ENCODE measurements at places on chromosomes 11 and 22. TPM values are rescaled to one million over a fixed set of nuclear protein-coding genes. Genes with fewer than 3 reads are reported as not detected.
A peak's percentile ranks its signal among the peaks of the same experiment; 100 is the strongest.

OSBP gene
- total RNA-seq, result 44.7 TPM

- DNase-seq, result peak; percentile 71
Measured at GRCh38 chr11:116853461-116854073, 16.1 kb upstream of the APOA1 start.

DUSP8 gene
- not detected for total RNA-seq

E2F8 gene
- total RNA-seq, result 75.2 TPM

GRCh38 chr22:17116572-17117330 is 4.4 kb downstream of the TMEM121B start:
- DNase-seq, result no peak

- DNase-seq, result no peak
Measured at GRCh38 chr11:119991022-119991404, 146.9 kb downstream of the TRIM29 start.

DNA sequence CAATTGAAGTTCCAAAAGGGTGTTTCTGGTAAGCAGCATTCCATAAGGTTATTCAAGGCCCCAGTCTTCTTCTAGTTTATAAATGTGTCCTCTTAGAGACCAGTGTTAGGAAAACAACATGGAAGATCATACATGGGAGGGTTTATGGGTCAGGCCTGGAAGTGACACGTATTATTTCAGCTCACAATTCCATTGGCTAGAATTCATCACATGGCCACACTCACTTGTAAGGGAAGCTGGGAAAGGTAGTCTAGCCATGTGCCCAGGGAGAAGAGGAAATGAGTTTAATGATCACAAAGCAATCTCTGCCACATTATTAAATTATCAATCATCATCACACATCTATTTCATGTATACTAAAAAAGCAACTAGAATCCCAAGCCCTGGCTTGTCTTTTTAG is 181.7 kb upstream of the TBCEL start:
- DNase-seq, result no peak

DNA sequence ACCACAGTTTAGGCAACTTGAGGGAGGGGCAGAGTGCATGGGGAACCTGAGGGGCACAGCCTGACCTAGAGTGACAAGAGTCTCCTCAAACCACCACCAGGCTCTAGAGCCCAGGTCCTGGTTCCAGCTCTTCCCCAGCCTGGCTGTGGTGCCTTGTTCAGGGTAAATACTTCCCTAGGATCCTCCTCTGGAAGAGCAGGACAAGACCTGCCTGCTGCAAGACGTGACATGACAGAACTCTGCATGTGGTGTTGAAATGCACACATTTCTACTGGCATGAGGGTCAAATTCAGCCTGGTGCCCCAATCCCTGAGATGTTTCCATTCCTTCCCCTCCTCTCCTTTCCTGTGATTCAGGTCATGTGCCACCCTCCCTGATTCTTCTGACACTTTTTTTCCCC is 3.3 kb downstream of the SEC14L2 start:
- DNase-seq, result no peak

DNA sequence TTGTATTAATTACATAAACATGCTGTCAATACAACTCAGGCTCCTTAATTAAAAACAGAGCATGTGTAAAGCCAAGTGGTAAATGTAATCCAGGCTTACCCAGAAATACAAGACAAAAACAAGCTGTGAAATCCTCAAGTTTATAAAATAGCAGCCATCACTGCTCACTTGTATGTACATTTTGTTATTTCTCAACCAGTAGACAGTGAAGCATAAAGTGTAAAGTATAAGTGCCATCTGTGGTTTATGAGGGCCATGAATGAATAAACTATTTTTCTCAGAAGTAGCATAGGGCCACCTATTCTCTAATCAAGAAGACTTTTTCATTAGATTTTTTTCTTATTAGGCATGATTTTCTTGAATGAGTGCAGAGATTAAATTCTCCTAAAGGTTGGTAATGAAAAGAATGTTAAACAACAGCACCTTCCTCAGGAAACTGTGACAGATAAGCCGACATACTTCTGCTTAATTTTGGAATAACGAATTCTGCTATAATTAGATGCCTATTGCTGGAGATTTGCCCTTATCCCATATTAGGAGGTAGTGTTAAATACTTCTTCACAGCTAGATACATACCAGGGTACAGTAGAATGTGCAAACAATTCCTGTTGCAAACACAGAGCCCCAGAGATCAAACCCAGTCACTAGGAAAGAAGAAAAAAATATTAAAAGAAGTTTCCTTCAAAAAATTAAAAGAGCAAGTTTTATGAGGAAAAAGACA is 13.0 kb downstream of the SLC5A12 start:
- no peak for DNase-seq

CABP4 gene
- total RNA-seq, result 11.5 TPM

DNA sequence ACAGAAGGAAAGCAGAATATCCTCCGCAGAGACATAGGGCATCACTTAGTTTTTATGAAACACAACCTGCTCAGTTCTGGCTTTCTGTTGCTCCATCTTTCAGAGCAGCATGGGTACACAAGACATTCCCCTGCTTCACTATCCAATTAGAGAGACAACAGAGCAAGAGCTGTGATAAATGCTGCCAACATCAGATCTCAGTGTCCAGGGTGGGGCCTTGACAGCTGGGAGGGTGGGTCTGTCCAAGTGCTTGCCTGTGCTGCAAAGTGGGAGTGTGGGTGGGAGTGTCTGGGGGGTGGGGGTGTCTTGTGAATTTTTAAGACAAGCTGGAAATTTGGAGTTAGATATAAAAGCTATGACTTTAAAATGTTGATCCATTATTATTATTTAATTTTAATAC is 369.6 kb downstream of the TENM4 start:
- DNase-seq, result no peak

TRIM3 gene
- 14.7 TPM for total RNA-seq

DNA sequence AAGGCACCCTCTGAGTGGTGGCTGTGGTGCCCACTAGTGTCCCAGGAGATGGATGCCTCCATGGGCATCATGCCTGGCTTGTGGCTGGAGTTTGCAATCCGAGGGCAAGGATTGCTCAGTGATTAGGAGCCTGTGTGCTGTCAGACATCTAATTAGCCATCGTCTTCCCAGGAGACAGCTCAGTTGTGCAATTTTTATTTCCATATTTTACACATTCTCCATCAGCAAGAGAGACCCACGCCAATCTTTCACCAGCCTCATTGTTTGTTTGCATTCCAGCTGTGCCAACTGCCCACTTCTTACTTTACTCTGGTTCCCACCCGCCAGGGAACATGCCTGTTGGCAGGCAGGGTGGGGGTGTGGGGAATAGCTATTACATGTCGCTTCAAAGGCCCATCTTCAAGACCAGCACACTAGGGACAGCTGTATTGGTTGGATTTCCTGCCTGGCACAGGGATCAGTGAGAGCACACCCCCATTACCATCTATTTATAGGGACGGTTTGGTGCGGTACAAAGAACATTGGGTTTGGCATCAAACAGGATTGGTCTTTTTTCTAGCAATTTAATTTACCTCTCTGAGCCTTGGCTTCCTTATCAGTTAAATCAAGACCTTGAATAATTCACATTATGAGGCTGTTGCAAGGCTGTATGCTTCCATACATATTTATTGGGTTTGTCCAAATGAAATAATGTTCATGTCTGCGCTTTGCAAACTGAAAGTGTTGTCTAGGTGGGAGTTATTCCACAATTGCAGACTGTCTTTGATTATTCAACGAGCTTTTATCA is 80.7 kb upstream of the NAV2 start:
- DNase-seq, result no peak

GRCh38 chr11:79592406-79592805 is 151.6 kb upstream of the TENM4 start:
- DNase-seq, result no peak

DNA sequence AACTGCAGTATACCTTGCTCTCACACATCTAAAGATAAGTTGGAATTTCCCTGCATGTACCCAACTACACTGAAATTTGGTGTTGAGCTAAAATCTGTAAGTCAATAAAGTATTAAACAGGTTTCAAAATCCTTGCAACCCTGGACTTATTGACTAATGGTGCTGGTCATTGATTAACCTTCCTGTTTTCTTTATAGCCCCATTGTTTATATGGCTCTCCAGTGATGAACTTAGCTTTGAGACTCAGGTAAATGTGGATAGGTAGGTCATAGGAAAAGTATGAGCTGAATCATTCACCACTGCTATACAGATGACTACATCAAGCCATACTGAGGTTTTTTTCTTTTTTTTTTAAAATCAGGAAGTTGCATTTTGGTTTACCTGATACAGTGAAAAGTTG is 132.7 kb downstream of the FAT3 start:
- DNase-seq, result no peak

DNA sequence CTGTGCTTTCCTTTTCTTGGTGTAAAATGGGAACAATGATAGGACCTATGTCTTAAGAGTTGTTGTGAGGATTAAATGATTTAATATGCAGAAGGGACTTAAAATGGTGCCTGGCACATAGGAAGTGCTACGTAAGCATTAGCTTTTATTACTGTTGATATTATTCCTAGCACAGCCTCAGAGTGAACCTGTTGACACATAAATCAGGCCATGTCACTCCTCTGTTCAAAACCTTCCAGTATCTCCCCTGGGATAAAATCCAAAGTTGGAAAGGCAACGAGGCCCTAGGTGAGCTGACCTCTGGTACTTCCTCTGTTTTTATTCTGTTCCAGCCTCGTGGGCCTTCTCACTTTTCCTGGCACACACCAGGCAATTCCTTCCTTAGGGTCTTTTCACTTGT is 108.8 kb upstream of the CADM1 start:
- DNase-seq, result no peak

DNA sequence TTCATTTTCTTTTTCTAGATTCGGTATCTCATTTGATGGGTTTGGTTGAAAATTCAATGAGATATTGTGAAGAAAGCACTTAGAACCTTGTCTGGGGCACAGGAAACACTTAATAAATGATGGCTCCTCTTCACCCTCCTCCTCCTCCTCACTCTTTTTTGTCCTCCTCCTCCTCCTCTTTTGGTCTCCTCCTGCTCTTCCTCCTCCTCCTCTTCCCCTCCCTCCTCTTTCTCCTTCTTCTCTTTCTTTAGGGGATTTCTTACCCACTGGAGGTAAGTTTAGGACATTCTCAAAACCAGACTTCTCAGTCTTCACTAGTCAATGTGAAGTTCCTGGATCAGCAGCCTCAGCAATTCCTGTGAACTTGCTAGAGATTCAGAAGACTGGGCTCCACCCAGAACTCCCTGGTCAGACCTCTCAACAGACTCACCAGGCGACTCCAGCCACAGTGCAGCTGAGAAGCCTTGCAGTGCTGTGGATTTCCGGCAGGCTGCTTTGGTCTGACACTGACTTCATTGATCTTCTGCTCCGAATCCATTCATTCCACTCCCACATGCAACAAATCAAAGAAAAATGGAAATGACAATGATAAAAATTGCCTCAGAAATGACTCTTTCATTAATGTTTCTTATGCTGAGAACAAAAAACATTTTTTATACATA is 368.6 kb upstream of the B3GAT1 start:
- no peak for DNase-seq

DNA sequence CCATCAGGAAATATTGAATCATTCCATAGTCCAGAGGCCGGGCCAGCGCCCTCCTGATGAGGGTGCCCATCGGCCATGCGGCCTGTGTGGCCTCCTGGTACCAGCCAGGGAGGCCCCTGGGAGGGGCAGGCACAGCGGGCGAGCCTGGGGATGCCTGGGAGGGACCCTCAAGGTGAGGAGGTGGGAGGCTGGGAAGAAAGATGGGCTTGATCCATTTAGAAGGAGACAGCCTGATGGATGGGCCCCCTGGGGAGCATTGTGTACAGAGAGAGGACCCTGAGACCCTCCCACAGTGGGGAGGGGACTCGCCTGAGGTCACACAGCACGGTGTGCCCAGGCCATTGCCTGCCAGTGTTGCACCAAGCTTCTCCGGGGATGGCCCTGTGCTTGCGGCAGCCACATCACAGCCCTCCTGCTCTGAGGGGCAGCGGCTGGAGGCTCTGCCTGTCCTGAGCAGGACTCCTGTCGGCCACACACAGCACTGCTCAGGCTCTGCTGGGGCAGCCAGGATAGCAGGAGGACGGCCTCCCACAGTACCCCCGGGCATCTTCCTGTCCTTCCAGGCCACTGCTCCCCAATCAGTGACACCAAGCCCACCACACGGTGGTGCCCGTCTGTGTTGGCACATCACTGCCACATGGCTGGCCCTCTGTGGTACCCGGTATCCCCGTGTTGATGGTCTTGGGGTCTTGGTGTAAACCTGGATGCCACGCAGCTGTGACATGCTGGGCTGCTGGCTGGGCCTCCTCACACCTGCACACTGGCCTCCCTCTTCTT is 290.0 kb downstream of the TBC1D22A start:
- DNase-seq, result no peak

DNA sequence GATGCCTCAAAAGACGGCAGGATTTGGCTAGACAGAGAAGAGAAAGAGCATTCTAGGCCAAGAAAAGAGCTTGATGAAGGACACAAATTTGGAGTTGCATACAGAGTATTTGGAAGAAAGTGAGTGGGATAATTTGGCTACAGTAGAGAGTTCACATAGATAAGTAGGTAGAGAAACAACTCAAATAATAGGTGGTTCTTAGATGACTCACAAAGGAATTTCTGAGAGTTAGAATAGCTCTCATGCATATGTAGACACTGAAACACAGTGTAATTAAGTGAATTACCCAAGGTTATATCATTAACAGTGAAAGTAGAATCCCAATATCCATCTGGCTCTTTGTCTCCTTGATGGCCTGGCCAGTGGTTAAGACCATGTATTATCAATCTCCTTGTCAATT is 228.6 kb upstream of the DDI1 start:
- no peak for DNase-seq

OR51E2 gene
- total RNA-seq, result not detected

SOX6 gene
- not detected for total RNA-seq

DNA sequence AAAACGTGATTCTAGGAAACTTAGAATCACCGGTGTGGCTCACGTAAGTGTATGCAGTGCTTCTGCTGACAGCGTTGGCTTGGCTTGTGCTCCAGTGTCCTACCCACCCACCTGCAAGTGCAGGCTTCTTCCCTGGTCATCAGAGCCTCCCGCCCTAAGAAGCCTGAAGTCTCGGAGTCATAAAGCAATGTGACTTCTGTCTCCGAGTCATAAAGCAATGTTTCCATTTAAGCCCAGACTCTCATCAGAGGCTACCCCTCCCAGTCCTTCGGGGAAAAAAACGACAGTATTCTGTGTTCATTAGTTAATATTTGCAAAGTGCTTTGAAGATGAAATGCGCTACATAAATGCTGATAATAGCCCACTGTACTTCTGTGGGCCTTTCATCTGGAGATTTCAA is 293.8 kb downstream of the OPCML start:
- no peak for DNase-seq

- DNase-seq, result no peak
Measured at GRCh38 chr11:47185305-47186075, 744 bp downstream of the PACSIN3 start.

NCAM1 gene
- total RNA-seq, result not detected

GRCh38 chr11:8596504-8597046 is 2.5 kb upstream of the STK33 start:
- DNase-seq, result no peak
